ENCODE measurements at places on chromosomes 1 and 21.

DNA sequence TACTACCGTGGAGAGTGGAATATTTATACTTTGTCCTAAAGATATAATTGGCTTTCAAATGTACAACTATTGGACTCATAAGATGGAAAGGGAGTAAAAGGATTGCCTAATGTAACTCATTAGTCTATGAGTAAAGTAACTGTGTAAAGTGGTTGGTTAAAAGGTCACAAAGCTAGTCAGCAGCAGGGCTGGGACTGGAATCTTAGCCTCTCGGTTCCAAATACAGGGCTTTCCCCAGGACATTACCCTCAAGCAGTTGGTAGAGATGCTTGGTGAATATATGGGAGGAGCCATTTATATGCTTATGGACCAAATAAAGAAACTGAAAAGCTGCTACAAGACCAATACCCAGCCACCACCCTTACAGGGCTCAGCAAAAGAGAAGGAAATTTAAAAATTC is 283.7 kb downstream of the HLX start:
- DNase-seq = no peak

GRCh38 chr1:102661481-102661880 is 446.8 kb downstream of the COL11A1 start:
- no peak for DNase-seq

DNA sequence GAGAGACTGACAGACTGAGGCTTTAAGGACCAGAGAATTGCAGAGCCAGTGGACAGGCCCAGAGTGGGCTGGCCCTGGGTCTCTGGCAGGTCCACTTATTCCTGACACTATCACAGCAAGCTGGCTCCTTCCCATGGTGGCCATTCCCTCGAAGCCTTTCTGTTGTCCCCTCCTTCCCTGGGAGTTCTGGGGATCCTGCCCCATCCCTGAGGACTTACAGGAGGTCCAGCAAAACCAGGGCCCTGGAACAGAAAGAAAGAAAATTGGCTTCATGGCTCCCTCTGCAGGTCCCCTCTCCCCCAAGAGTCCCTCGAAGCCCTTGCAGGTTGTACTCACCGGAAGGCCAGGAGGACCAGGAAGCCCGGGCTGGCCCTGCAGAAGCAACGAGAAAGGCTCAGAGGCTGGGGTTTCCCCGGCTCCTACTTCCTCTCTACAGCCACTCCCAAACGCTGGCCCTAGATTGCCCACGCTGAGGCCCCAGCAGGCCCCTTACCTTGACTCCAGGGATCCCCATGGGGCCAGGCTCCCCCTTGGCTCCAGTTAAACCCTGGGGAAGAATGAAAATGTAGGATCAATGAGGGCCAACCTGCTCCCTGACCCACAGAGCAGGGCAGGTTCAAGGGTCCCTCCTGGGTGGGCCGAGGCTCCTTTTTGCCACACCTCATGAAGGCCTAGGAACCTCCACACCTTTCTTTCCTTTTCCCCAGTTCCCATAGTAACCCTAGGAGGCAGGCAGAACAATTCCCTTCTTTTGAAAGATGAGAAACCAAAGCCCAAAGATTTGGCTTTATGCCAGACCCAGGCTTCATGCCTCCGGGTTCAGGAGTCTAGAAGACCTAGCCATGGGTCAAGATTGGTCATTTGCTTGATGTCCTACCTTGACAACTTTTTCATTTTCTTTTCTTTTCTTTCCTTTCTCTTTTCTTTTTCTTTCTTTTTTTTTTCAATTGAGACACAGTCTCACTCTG is 4.6 kb downstream of the COL9A2 start:
- DNase-seq = no peak

GRCh38 chr1:94599095-94599813 is 57.7 kb upstream of the F3 start:
- DNase-seq = no peak

DNA sequence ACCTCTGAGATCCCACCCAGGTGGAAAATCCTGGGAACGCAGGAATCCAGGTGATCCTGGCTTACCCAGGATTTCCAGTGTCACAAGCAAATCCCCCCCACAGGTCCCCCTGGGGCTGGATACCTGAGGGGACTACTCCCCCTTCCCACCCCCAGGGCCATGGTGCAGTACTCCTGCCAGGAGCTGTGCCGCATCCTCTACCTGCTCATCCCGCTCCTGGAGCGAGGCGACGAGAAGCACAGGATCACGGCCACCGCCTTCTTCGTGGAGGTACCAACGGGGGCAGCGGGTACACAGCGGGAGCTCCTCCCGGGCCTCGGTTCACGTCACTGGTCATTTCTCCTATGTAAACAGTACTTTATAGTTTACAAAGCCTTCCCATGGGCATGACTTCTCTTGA is 20.4 kb upstream of the TTC4 start:
- no peak for DNase-seq

GRCh38 chr1:68120136-68120791 is 69.8 kb upstream of the DIRAS3 start:
- DNase-seq = no peak

DNA sequence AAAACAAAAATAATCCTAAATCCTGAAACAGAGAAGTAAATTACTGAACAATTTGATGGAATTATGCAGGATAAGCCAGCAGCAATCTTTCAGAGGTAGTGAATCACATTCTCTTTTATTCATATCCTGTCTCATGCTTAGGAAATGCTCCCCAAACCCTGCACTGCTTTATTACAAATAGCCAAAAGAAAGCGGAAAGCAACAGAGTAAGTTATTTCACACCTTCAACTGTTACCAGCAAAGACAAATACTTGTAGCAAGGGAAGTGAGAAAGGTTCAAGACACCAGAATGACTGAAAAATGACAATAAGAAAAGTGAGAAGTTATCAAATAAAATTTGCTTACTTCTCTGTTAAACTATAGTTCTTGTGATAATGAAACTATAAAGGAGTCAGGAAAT is 6.2 kb downstream of the ZRANB2 start:
- no peak for DNase-seq

GRCh38 chr1:165036403-165036802 is 320.1 kb downstream of the LMX1A start:
- no peak for DNase-seq

DNA sequence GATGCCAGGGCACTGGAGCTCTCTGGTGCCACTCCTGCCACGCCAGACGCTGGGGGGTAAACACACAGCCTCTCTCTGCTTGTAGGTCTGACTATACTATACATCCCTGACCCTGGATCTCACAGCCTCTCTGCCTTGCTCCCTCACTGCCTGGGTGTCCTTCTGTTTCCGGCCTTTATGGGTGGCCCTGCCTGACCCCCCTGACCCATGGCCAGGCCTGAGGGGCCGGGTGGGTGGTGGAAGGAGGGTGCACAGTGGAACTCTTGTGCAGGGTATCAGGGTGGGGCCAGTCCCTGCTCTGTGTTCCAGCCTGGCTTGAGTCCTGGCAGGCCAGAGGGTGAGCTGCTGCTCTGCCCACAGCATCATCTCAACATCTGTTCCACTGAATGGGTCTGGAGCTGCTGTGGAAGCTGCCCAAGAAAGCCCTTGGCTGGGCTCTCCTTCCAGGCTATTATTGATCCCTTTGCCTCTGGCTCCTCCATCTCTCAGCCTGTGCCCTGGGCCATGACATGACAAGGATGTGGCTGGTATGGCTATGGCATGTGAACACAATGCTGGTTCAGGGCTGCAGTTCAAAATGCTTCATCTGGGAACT is 17.2 kb upstream of the SYNC start:
- no peak for DNase-seq

- DNase-seq = no peak
Observed at GRCh38 chr1:17617787-17618557, 78.5 kb downstream of the ARHGEF10L start.

DNA sequence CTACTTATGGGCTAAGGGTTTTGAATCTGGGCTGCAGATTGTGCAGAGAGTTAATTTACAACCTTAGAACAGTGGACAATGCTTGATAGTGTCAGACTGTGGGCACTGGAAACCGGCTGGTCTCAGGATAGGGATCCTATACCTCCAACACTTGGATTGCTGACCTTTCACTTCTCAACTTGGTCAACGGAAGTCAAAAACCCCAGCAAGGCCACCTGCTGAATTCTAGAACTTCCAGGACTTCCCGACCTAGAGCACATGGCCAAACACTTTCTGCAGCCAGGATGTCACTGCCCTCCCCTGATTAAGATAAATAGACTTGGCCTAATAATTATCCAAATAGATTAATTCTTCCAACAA is 336 bp upstream of the DENND2D start:
- DNase-seq = no peak

DNA sequence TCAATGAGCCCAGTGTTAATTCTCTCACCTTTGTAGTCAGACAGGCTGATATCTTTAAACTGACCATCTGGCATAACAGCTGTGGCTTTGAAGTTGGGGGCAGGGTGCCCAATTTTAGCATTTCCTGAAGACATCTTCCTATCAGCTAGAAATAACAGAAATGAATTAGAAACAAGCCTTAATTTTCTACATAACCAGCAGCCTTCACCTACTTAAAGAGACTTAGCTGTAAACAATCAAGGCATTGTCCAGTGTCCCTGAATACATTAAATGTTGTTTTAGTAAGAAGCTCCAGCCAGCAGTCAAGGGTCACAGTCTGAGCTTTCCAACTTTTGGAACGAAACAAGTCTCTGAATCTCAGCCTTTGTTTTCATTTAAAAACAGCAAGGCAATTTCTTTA is 2.8 kb downstream of the PRDX1 start:
- no peak for DNase-seq

DNA sequence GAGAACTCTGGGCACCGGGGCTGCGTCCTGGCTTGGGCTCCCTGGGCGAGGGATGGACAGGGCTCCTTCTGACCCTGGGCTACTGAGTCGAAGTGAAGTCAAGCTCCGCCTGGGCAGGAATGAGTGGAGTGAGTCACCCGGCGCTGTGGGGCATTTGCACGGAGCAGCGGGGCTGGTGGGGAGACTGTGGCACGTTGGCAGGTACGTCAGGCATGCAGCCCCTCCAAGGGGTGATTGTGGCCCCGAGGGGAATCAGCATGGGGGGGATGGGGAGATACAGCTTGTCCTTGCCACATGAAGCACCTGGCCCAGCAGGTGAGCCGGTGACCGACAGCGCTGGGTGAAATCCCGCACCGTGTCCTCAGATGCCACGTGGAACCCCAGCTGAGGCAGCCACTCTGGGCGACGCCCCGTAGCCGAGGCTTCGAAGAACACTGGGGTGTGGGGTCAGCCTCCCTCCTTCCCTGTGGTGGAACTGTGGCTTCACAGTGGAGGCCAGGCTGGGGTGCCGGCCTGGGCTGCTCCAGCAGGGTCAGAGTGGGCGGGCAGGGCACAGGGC is 62.3 kb downstream of the COL18A1 start:
- DNase-seq = no peak

- no peak for DNase-seq
Observed at GRCh38 chr1:56235909-56236510, 343.4 kb downstream of the PLPP3 start.

DNA sequence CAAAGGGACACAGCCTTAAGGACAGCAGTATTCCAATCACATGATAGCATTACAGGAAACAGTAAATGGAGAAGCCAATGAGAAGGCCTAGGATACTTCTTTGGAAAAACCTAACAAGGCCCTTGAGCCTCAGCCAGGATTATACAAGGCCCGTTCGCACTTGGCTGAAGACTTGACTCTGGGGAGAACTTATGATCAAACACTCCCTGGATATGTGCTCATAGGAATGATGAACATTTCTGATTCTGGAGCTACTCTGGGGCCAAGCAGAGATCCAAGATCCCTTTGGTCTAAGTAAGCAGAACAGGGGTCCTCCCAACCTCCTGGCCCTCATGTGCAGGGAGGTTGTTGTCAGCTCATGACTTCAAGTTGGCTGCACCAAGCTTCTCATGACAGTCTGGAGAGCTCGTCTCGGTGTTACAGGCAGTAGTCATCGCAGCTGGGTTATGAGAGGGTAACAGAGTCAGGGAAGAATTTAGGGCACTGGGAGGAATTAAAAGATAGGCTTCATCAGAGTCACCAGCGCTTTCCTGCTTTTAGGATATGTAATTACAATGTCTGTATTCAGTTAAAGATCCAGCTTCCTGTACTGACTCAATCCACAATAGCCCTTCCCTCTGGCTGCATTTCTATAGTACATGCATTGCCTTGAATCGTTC is 92.5 kb upstream of the IRF2BP2 start:
- no peak for DNase-seq

DNA sequence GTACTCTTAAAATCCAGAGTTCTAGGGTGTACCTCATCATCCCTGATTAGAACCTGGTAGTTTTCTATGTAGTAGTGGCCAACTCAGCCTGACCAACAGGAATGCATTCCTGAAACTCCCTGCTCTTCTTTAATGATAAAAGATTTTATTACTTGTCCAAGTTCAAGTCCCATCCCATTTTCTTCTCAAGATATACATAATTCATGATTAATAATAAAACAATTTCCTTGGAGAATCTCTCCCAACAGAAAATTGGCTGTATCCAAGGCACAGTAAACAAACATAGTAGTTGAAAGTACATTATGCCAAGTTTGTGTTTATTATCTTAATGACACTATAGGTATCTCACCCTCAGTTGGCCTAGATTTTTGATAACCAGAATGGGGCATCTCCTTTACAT is 714.1 kb upstream of the ADAMTS5 start:
- DNase-seq = no peak

DNA sequence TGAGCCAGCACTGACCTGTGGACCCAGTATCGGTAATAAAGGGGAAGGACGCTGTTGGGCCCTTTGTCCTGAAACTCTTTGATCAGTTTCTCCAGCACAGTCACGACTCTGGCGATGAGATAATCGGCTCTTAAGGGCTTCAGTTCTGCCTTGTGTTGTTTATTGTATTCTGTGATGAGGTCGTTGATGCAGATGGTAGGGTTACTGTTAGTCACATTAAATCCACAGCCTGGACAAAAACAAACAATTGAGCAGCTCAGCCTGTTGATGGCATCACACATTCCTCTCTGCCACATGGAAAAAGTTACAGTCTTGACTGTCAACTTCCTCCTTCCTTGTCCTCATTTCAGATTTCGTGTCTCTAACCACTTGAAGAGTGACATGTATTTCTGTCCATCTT is 57.6 kb downstream of the SIM2 start:
- no peak for DNase-seq

DNA sequence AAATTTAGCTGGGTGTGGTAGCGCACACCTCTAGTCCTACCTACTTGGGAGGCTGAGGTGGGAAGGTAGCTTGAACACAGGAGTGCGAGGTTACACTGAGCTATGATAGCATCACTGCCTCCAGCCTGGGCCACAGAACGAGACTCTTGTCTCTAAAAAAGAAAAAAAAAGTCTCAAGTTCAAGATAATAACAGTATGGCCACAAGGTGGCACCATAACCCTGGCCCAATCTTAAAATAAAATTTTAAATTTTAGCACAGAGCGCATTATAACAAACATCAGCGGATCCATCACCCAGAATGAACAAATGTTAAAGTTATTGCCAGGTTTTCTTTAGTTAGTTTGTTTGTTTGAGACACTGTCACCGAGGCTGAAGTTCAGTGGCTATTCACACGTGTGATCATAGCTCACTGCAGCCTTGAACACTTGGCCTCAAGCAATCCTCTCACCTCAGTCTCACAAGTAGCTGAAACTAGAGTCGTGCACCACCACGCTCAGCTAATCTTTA is 2.9 kb upstream of the HTR6 start:
- DNase-seq = no peak

DNA sequence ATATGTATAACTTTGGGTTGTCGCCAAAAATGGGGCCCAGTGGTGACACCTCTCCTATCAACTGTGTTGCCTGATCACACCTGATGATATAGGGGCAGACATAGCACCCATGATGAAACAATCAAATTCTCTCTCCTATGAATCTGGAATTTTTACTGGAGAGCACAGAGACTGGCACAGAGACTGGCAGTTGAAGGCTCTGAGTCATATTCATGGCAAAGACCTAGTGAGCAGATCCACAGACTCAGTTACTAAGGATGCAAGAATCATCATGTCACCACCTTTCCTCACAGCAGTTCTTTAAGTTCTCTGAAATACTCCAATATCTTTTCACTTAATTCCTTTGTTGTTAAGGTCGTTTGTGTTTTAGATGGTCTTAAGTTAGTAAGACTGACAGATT is 60.0 kb downstream of the APCS start:
- DNase-seq = no peak

All from stimulated activated CD8-positive, alpha-beta memory T cell treated with anti-CD3 and anti-CD28 coated beads, Interleukin-2, amount 100 ng/mL, for 1 hour (primary cell).